Activated CD4-positive, alpha-beta memory T cell treated with anti-CD3 and anti-CD28 coated beads for 36 hours (primary cell): ENCODE measurements at places on chromosomes 6 and 20. TPM values are rescaled to one million over a fixed set of nuclear protein-coding genes. Genes with fewer than 3 reads are reported as not detected.

The DNMT3B gene
- total RNA-seq: 1.7 TPM

The CYP39A1 gene
- not detected for total RNA-seq

The PAK5 gene
- total RNA-seq: not detected

The SLA2 gene
- total RNA-seq: 47.1 TPM

The KCNK5 gene
- total RNA-seq: 16.5 TPM

The ZNF343 gene
- total RNA-seq: 6.8 TPM

The GGTLC1 gene
- not detected for total RNA-seq

The RBBP8NL gene
- total RNA-seq: not detected

The SPTLC3 gene
- total RNA-seq: 0.26 TPM

The ALDH5A1 gene
- 13.1 TPM for total RNA-seq

The TMEM151B gene
- 0.12 TPM for total RNA-seq

The C6orf132 gene
- 0.29 TPM for total RNA-seq

The PRSS16 gene
- total RNA-seq: 2.3 TPM

The MTHFD1L gene
- 119 TPM for total RNA-seq

The HLA-DOA gene
- total RNA-seq: 0.53 TPM

The LKAAEAR1 gene
- total RNA-seq: not detected

The NT5E gene
- 3.7 TPM for total RNA-seq
